ENCODE measurements at places on chromosomes 2 and 18.

DNA sequence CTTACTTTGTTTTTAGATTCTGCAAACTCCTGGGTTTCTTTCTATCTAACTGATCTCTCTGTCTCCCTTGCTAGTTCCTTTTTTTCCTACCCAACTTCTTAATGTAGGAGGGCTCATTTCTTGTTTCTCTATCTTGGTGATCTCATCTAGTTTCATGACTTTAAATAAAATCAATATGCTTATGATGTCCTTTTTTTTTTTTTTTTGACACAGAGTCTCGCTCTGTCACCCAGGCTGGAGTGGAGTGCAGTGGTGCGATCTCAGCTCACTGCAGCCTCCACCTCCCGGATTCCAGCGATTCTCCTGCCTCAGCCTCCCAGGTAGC lies 42.2 kb upstream of the IL1RL1 start:
- DNase-seq: no peak

- DNase-seq: no peak
Observed at GRCh38 chr2:236512902-236513435, 56.7 kb upstream of the ACKR3 start.

DNA sequence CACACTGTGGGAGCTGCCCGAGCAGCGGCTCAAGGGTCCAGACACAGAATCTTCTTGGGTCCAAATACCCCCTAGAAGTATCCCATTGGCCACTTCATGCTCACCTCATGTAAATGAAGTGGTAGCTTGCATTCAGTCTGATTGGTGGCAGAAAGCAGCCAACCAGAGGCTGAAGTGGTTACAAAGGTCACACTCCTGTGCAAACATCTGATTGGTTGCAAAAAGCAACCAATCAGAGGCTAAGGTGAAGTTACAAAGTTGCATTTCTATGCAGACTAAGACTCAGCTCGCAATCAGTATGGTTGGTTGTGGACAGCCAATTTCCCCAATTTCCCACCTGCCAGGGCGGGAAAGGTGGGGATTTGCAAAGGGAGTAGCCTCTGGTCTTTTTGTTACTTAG lies 94.3 kb downstream of the DGKD start:
- no peak for DNase-seq

GRCh38 chr18:31102941-31103340 lies 720 bp upstream of the DSC2 start:
- DNase-seq: no peak

- DNase-seq: no peak
Observed at GRCh38 chr2:180742801-180743200, 237.6 kb upstream of the UBE2E3 start.

GRCh38 chr2:48272199-48272598 lies 257.8 kb upstream of the STON1 start:
- no peak for DNase-seq

DNA sequence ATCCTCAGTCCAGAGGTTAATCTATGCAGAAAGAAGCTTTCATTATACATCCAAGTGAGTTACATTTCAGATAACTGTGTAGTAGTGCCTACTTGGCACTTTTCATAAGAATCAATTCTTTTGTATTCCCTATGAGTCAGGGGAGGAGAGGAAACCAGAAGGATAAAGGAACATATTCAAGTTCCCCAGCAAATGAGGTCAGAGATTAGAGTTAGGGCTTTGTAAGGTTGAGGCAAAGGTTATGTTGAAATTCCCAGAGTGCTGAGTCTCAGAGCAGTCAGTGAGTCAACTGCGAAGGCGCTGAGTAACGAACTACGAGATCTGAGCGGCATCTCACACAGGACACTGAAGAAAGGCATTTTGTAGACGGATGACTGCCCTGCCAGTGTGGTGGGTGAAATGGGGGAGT lies 25.1 kb upstream of the ME2 start:
- no peak for DNase-seq

GRCh38 chr2:213238753-213239495 lies 45.3 kb upstream of the SPAG16 start:
- DNase-seq: no peak

DNA sequence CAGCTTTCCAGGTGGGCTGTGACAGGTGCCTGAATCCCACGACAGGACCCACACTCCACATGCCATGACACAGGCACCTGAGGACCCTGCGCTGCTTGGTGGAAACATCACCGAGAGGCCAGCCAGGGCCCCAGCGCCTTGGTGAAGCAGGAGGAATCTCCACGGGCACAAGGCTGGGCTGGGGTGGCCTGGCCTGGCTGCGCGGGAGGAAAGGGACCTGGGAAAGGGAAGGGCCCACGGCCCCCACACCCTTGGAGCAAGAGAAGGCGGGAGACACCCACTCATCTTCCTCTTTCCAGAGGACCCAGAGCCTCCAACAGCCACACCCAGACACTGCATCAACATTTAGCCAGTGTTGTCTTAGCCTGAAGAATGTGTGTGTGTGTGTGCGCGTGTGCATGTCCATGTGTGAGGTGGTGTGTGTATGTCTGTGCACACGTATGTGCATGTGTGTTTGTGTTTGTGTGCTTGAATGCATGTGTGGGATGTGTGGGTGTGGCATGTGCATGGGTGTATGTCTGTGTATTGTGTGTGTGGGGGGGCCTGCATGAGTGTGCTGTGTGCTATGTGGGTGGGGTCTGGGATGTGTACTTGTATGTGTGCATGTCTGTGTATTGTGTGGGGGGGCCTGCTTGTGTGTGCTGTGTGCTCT lies 6.3 kb upstream of the OTOS start:
- DNase-seq: no peak

DNA sequence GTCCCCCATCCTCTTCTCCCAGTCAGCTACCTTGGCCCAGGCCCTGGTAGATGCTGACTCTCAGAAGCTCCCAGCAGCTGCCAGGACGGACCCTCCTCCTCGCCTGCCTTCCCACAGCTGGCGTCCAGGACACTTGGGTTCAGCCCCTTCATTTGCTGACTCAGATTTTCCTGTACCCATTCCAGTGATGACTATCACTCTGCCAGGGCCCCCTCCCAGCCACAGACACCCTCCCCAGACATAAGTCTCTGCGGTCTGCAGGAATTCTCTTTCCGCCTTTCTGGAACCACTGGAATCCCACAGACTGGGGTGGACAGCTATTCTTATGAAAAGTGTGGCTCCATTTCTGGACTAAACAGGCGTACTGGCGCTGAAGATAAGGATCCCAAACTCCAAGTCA lies 260.3 kb upstream of the EPAS1 start:
- DNase-seq: no peak

GRCh38 chr2:167424803-167425755 lies 536.8 kb downstream of the XIRP2 start:
- DNase-seq: no peak

GRCh38 chr2:172256886-172257285 lies 154.2 kb upstream of the DLX2 start:
- no peak for DNase-seq

DNA sequence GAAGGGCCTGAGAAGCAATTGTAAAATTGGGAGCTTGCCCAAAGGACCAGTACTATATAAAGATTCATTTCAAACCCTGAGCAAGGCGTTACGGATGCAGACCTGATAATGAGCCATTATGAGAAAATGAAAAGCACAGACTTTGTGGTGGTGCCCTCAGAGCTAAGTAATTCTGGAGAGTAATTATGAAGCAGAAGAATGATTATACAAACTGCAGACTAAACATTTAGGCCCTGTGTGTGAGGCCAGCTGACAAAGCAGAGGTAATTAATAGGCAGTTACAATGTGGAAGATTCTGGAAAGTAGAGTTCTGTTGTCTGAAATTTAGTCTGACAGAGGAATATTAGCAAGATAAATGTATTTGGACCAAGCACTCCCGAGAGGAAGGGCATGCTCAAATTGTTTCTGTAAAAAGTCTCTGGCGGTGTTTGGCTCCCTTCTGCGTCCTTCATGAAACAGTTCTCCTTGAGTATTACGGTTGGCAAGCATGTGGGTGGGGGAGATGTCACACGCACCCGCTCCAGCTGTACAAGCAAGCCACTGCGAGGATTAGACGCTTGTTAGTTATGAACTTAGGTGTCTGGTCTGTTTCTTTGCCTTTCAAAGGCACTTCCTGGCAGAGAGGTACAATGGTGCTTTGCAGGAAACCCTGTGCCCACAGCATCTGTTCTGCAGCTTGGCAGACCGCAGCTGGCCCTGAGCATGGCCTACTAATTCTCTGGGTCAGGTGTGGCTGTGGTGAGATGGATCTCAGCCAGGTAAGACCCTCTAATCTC lies 45.5 kb downstream of the CDC42EP3 start:
- no peak for DNase-seq

GRCh38 chr2:43389581-43390466 lies 163.4 kb upstream of the ZFP36L2 start:
- DNase-seq: no peak
